ENCODE measurements at places on chromosomes 13 and 19.

- no peak for DNase-seq
Measured at GRCh38 chr13:106118996-106119395, 416.5 kb downstream of the EFNB2 start.

GRCh38 chr13:44296856-44297255 is 76.8 kb upstream of the SERP2 start:
- DNase-seq: no peak

- DNase-seq: peak; percentile 80
Measured at GRCh38 chr19:35509018-35509652, 4.3 kb downstream of the DMKN start.

DNA sequence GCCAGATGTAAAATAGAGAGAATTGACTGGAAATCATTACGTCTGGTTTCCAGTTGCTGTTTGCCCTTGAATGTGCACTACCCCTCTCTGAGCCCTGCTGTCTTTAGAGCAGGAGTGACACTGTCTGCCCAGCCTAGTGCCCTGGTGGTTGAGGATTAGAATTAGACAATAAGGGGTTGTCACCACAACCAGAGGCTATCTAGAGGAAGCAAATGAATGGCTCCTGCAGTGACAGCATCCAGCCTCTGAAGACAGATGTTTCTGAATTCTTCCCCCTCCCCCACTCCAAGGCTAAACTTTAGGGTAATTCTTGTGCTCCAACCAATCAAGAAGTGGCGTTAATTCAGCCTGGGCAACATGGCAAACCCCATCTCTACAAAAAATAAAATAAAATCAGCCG is 2.0 kb downstream of the RAB8A start:
- no peak for DNase-seq

DNA sequence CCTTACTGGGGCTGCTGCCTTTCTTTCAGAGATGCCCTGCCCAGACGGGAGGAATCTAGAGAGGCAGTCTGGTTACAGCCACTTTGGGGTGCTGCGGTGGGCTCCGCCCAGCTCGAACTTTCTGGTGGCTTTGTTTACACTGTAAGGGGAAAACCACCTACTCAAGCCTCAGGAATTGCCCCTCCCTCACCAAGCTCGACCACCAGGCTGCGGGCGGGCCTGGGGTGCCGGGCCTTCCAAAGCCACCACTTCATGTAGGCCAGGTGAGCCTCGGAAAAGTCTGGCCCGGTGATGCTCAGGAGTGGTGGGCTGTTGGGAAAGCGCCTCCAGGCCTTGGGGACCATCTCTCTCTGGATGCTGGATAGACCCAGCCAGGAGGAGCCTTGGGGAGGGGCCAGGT is 218.6 kb downstream of the MTUS2 start:
- no peak for DNase-seq

- DNase-seq: no peak
Measured at GRCh38 chr13:98771838-98772611, 19.6 kb upstream of the SLC15A1 start.

DNA sequence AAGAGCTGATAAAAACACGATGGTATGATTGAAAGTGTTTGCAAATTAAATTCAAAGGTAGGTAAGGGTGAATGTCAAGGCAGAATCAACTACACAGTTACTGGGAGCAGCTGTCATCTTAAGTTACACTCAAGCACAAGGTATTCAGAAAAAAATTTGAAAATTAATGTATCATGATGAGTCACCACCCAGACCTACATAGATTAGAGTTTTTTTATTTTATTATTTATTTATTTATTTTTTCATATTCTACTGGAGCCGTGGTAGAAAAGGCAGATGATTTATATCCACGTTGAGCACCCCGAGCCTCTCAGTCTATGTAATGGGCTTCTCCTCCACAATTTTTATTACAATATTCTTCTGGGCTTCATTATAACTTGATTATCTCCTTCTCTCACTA is 728.9 kb upstream of the ARGLU1 start:
- no peak for DNase-seq

GRCh38 chr19:11242025-11242424 is 2.6 kb downstream of the ANGPTL8 start:
- DNase-seq: no peak

DNA sequence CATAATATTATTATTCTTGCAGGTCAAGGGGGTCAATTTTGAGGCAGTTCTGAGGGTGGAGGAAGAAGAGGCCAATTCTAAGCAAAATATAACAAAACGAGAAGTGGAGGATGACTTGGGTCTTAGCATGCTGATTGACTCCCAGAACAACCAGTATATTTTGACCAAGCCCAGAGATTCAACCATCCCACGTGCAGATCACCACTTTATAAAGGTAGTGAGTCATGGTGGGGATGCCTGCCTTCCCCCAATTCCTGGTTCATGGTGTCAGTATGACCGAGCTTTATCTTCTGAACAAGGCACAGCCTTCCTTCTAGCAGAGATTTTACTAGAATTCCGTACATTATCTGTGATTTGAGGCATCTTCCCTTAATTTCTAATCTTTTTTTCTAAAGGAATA is 9.4 kb upstream of the DCUN1D2 start:
- no peak for DNase-seq

GRCh38 chr13:95533545-95534160 is 18.9 kb upstream of the CLDN10 start:
- peak; percentile 77 for DNase-seq

DNA sequence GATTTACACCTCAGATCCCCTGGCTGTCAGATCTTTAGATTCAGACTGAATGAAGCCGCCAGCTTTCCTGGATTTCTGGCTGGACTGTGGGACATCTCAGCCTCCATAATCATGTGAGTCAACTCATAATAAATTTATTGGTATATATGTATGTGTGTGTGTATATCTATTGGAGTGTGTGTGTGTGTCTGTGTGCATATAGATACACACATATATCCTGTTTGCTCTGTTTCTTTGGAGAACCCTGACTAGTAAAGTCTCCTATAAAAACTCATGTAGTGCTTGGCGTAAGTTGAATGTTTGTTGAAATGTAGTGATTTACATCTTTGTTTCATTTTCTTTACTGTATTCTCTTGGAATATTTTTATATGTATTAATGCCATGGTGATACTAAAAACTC is 499.5 kb upstream of the KLF12 start:
- no peak for DNase-seq

DNA sequence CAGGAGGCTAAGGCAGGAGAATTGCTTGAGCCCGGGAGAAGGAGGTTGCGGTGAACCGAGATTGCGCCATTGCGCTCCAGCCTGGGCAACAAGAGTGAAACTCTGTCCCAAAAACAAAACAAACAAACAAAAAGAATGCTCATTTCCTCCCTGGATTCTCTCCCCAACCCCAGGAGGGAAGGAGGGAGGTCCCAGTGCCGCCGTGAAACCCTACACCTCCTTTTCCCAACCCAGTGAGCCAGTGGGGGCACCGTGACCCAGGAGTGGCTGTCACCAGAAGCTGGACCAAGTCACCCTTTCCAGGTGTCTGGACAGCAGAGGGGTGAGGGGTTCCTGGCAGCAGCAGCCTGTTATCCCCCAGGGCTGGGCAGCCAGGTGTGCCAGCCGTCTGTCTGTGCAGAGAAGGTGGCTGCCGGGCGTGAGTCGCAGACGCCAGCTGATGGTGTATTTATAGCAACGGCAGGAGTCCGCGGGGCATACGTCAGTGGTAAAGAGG is 23.5 kb downstream of the NFIC start:
- DNase-seq: peak; percentile 58
